ENCODE measurements at places on chromosomes 12 and 14. TPM values are rescaled to one million over a fixed set of nuclear protein-coding genes. Genes with fewer than 3 reads are reported as not detected.

The SMCO2 gene
- total RNA-seq: 0.14 TPM

The PDZRN4 gene
- 0.09 TPM for total RNA-seq

The PTGER2 gene
- 6.6 TPM for total RNA-seq

The NANOG gene
- total RNA-seq: not detected

The RPL10L gene
- not detected for total RNA-seq

The ACOT4 gene
- 0.46 TPM for total RNA-seq

The RGS6 gene
- not detected for total RNA-seq

The WNT5B gene
- total RNA-seq: 14.7 TPM

The FLVCR2 gene
- total RNA-seq: 0.92 TPM

The DHRS2 gene
- total RNA-seq: 0.28 TPM

The ADAM21 gene
- total RNA-seq: 0.55 TPM

All from smooth muscle cell of bladder (primary cell).